ENCODE measurements at places on chromosomes 13 and 19.

DNA sequence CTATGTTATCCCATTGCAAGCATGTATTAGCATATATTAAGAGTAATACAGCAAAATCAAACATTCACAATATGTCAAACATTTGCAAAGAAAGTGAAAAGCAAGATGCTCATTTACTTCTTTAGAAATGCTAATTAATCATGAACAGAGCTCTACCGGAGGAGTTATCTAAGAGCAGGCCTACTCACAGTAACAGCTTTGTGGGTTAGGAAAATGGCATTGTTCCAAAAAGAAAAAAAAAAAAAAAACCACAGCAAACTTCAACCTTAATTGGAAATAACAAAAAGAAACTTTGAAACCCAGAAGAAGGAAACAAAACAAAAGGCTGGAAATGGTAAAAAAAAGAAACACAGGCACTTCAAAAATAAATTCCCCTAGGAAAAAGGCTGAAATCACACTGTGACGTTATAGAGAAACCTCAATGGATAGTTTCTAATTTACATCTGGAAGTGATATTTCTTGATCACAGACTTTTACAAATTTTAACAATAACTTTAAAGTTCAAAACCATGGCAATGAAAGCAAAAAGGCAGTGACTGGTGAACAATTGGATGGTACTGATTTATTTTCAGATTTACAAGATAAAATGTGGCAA lies 1236.8 kb upstream of the SPRY2 start:
- no peak for DNase-seq

DNA sequence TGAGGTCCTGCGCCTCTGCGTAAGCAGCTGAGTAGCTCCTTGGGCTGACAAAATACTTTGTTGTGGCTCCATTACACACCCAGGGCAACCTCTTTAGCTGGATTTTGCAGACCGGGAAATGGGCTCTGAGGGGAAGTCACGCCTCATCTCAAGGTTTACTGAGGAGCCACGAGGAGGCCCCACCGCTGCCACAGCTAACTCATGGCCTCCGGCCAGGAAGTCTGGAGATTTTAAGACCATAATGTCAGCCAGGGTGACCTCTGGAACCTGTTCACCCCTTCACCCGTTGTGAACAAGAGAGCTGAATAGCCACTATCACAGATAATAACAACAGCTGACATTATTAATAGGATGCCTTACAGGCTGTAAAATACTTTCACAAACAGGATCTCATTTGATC lies 351.3 kb upstream of the TMTC4 start:
- DNase-seq: no peak

DNA sequence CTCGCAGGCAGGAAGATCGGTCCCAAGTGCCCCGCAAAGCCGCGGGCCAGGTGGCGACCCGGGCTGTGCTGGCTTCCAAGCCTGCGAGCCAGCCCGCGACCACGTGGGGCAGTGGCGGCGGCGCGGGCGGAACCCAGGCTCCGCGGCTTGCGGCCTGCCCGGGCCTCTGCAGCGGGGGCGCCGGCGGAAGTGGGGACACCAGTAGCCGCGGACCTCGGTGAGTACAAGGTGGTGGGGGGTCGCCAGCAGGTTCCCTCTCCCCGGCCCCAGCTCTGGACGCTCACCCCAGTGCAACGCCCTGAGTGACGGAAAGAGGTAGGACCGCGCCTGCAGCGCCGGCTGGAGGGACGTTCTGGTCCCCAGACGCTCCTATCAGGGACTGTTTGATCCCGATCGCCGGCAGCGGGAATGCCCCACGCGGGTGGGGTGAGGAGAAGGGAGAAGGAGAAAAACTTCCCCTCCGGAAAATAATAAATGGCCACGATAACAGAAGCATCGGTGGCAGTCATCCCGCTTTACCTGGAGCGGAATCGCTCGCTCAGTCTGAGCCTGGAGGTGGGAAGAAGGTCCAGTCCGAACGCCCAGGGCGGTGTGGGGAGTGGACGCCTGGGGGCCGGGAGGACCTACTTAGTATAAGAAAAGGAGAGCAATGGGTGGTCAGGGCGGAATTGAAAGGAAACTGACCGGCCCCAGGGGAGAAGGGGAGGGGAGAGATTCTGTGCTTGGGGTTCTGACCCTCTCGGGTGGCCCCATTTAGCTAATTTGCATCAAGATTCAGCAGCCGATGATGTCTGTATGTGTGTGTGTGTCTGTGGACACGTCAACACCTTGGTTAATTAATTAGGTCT lies at the start of gene GEMIN7:
Gene GEMIN7 (plus strand): TSS at position 198 of the 848 bp plus-strand sequence. CDS start 10,855 bp downstream, outside the sequence.
- peak; percentile 64 for DNase-seq

- DNase-seq: no peak
Measured at GRCh38 chr19:17758515-17758914, 7.2 kb downstream of the FCHO1 start.

- no peak for DNase-seq
Measured at GRCh38 chr19:54444737-54445136, 4.3 kb upstream of the LENG8 start.

DNA sequence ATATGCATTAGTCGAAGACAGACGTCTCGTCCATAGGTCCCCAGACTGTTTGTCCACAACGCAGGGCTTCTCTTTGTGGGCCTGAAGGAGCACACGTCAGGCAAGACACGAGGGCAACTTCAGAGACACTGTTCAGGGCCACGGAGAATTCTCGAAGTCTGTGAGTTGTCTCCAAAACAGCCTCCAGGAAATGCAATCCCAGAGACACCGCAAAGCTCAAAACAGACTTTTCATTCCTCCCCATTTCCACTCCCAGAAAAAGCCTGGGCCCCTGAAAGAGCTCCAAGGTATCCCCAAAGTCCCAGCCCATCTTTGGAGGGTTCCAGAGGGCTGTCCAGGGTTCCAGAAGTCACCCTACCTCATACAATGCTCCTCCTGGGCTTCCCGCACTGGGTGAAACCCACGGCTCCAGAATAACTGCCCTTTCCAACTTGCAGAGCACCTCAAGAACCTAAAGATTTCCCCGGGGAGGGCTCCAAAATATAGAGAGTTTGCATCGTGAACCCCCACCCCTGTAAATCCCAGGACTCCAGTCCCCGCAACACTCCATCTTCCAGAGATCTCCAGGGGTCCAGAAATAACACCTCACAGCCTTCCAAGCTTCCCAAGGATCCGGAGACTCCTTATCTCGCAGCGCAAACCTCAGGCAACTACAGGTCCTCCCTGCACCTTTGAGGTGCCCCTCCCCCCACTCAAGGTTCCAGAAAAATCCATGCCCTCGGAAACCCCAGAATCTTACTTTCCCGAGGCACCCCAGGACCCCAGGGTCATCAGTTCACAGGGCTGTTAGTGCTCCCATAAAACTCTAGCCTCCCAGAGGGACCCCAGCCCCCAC lies 687 bp upstream of the FTL start:
- no peak for DNase-seq

GRCh38 chr13:56986121-56986520 lies 154.6 kb upstream of the PRR20A start:
- DNase-seq: no peak

DNA sequence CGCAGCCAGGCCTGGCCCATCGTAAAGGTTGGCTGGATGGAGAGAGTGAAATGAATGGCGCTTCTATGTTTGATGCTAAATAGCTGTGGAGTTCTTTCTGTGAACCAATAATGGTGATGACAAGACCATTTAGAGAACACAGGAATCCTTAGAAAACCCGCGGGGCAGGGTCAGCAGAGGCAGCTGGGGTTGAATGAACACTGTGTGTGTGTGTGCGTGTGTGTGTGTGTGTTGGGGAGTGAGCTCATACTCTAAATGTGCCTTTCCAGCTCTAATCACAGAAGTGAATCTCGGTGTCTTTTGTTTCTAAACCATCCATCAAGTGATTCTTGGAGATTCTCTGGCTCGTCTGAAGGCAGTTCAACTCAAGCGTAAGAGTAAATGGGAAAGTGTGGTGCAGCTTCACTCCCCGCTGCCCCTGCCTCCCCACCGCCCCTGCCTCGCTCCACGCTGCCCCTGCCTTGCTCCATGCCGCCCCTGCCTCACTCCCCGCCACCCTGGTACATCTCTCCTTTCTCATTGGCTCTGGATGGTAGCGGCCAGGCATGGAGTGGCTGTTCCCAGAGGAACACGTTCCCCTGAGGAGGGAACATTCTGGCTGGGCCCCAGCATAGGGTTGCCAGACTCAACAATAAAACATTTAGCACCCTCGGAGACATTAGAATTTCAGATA lies 21.2 kb downstream of the TMPRSS9 start:
- no peak for DNase-seq

DNA sequence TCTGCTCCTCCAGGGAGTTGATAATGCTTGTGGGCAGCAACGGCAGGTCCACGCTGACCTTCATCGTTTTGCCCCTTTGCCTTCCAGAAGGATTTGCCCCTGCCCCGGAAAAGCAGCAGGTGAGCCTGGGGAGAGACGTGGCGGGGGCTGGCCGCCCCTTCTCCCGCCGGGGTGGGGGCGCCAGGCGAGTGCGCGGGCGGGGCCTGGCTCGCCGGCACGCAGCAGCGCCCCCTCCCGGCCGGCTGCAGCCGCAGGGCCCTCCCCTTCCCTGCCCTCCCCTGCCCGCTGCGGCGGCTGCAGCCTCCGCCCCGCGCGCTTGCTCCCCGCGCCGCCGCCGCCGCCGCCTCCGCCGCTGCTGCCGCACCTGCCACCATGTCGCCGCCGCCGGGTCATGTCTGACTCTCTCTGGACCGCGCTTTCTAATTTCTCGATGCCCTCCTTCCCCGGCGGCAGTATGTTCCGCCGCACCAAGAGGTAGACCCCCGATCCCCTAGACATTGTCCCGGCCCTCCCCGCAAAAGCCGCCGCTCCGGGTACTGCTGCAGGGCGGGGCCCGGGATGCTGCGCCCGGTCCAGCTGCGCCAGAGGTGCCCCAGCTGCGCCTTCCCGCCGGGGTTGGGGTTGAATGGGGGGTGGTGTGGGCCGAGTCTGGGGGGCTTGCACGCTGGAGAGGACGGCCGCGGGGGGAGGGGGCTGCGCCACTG lies at the start of gene MAST1:
Gene MAST1 (plus strand): TSS at position 334 of the 704 bp plus-strand sequence. CDS start 58 bp downstream, at position 392.
- DNase-seq: no peak

- no peak for DNase-seq
Measured at GRCh38 chr19:35100588-35101533, 14.8 kb upstream of the FXYD3 start.

DNA sequence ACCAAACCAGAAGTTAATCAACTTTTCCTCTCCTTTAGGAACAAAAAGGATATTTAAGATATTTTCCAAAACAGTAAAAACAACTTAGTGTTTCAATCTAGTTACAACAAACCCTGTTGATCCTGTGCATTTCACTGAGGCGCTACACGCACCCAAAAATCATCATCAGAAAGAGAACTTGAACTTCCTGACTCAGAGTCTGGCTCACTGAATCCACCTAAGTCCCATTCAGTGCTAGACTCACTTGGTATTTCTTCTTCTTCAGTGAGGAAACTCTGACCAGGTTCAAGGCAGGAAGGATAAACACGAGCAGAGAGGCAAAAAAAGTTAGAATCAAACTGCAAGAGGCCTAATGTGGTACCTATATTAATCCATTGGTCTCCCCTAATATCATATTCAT lies 2.2 kb downstream of the KBTBD6 start:
- no peak for DNase-seq

DNA sequence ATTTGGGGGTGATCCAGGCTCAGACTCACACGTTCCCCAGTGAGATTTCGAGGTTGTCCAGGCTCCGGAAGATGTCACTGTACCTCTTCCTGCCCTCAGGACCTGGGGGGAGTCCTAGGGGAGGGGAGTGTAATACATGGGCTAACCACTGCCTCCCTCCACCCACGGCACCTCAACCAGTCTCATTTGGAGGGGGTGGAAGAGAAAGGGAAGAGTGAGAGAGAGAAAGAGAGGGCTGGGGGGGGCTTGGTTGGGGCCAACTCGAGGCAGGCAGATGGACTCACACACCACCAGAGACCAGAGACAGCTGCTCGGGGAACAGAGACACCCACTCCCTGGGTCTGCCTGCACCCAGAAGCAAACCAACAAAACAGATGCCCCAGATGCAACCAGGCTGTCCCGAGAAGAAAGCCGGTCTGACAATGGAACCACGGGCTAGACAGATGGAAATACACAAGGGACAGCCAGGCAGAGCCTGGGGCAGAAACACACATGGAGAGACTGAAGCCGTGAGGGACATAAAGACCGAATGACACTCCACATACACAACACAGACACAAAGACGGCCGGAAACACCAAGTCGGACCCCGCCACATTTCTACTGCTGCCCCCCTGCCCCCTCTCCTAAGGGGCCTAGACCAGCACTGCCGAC lies 825 bp downstream of the GMIP start:
- DNase-seq: peak; percentile 40

DNA sequence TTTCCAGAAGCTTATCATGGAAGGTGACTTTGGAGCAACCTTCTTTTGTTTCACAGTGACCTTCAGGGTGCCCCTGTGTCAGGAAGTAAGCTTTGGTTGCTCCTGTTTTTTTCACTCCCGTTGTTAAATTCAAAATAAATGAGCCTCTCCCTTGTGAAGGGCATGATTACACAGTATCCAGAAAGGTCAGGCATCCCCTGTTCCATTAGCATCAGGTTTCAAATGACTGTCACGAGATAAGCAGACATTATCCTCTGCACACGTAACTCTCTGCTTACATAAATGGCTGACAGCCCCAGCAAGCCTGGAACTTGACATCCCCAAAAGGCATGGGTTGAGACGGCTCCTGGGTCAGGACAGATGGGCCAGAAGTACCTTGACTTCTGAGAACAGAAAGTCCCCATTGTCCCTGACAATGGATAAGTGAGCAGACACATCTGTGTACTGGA lies 52.0 kb downstream of the RAB20 start:
- no peak for DNase-seq

GRCh38 chr19:19405971-19406877 lies 749 bp downstream of the GATAD2A start:
- peak; percentile 13 for DNase-seq

GRCh38 chr19:16012552-16012951 lies 63.7 kb upstream of the TPM4 start:
- no peak for DNase-seq

GRCh38 chr19:42199440-42200115 lies 17.9 kb downstream of the DEDD2 start:
- DNase-seq: peak; percentile 47

GRCh38 chr13:89827552-89827951 lies 1519.9 kb upstream of the MIR17HG start:
- no peak for DNase-seq

GRCh38 chr13:111395511-111396393 lies 75.3 kb downstream of the TEX29 start:
- DNase-seq: no peak

DNA sequence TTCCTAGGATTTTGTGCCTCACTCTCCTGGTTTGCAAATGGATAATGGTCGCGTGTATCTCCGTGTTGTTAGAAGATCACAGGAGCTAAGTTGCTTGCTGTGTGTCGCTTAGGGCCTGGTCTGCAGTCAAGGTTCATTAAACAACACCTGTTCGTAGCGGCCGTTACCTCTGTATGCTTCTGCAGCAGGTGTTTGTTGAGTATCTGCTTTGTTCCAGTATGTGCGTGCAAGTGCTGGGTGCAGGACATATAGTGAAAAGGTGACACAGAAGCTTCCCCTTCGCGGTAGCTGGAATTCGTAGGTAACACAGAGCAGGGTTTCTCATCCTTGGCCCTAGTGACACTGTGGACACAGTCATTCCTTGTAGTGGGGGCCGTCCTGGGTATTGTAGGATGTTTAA lies 5.4 kb downstream of the MED25 start:
- DNase-seq: no peak

GRCh38 chr19:47430041-47430802 lies 10.9 kb upstream of the MEIS3 start:
- DNase-seq: no peak

GRCh38 chr19:8001995-8002849 lies 3.2 kb downstream of the ELAVL1 start:
- peak; percentile 73 for DNase-seq

GRCh38 chr13:59364641-59365085 lies 799.1 kb downstream of the DIAPH3 start:
- DNase-seq: no peak

GRCh38 chr13:109593230-109593629 lies 193.2 kb downstream of the IRS2 start:
- DNase-seq: no peak

Measured in central memory CD8-positive, alpha-beta T cell (primary cell).